Activated T-helper 1 cell treated with anti-CD3 and anti-CD28 coated beads, Interleukin-2, amount 50 U/mL, for 16 hours (primary cell): ENCODE measurements at places on chromosomes 5 and 9.

DNA sequence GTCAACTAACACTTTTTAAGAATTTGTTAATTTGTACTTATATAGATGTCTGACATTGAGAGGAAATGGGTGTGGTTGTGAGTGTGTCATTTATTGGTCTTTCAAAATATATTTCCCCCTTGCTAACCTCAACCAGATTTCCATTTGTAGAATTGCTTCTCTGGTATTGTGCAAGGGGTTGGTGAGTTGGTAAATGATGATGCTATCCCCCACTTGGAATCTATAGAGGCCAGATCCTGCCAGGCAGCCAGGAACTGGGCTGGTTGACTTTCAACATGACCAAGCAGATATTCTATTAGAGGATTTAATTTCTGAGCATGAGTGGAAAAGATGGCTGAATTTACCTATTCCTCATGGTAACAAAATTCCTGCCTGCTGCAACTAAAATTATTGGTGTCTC lies 306.6 kb upstream of the KIF2A start:
- no peak for DNase-seq

GRCh38 chr5:124806373-124807077 lies 60.1 kb upstream of the ZNF608 start:
- DNase-seq, result no peak

DNA sequence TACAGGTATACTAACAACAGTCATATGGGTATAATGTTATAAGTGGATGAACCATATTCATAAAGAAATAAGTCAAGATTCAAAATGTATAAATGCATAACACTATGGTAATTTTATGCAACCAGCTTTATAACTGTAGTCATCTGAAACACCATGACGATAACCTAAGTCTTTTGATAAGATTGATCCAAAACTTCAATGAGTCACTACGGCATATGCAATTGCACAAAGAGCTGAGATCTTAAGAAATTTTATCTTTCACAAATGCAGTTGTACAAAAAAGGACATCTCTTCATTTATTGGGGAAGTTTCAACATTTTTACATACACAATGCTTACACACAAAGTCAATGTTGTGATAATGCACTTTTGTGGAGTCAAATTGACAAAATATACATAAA lies 20.3 kb downstream of the FAM81B start:
- DNase-seq, result no peak

DNA sequence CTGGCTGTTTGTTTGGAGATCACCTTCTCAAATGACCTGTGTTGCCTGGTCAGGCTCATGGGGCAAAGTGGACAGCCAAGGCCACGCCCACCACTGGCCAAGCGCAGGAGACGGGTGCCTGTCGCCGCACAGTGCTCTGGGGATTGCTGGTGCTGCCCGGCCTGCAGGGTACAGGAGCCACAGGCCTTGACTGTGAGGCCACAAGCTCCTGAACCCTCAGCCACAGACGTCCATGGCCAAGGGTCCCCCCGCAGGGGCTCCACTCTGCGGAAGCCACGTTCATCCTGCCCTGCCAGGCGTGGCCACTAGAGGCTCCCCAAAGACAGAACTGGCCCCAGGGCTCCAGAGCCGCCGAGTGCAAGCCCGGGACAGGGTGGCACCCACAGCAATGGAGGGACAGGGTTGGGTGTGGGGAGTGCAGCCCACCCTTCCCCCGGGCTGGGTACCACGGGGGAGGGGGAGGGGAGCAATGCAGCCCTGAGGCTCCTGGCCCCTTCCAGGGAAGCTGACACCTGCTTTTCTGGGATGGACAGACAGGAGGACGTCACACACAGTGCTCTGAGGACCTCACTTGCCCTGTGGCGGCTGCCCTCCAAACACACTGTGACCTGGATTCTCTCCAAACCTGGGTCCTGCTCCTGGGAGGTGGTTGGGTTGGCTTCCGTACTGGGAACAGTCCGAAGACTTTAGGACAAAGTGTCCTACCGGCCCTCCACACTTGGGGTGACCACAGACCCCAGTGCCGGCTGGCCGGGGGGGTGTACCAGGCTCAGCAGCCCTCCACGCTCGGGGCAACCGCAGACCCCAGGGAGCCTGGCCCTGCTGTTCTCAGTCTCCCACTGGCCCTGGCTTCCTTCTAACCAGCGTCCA lies 21.5 kb downstream of the TPPP start:
- peak; percentile 51 for DNase-seq

DNA sequence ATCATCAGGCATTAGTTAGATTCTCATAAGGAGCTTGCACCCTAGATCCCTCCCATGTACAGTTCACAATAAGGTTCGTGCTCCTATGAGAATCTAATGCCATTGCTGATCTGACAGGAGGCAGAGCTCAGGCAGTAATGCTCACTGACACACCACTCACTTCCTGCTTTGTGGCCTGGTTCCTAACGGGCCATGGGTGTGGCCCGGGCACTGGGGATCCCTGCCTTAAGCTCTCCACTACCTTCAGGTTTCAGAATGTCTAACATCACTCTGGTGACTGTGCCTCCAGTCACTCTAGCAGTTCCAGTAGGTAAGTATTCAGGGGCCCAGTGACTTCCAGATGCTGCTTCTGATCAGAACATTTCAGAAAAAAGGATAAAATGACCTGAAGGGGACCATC lies 152.4 kb downstream of the LRRC70 start:
- DNase-seq, result no peak

DNA sequence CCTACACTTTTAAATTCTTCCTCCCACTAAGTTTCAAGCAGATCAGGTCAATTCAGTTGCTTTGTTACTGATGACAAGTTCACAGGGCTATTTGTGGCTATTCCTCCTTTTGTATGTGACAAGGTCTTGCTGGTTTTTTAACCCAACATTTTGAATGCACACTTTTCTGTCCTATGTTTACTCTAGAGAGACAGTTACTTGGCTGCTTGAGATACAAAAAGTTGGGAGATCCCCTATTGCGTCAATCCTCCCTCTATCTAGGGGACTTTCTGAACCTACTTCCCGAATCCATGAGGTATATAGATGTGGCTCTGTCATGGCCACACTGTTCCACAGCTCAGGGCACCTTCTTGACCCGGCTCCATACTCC lies 386.7 kb downstream of the NTRK2 start:
- DNase-seq, result no peak

DNA sequence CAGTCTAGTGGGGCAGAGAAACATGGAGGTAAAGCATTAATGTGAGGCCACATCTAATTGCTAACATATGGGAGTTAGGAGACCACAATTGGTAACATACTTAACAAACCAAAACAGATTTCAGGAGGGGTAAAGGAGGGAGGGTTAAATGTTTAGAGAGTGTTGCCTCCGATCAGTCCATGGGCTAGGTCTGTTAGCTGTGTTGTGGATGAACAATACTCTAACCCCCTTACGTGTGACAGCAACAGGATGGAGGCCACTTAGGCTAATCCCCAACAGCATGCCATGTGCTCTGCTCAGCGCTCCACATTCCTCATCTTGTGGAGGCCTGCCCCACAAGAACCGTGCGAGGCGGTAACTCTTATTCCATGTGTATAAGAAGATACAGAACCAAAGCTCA lies 167.0 kb downstream of the CRB2 start:
- DNase-seq, result no peak

- no peak for DNase-seq
These were observed 145.6 kb downstream of the PPP2R2B start for GRCh38 chr5:146732962-146733361.

- no peak for DNase-seq
These were observed 20.0 kb downstream of the TMEFF1 start for GRCh38 chr9:100492952-100493351.
